MCF 10A (cell line): ENCODE measurements at places on chromosomes 3 and 15.

DNA sequence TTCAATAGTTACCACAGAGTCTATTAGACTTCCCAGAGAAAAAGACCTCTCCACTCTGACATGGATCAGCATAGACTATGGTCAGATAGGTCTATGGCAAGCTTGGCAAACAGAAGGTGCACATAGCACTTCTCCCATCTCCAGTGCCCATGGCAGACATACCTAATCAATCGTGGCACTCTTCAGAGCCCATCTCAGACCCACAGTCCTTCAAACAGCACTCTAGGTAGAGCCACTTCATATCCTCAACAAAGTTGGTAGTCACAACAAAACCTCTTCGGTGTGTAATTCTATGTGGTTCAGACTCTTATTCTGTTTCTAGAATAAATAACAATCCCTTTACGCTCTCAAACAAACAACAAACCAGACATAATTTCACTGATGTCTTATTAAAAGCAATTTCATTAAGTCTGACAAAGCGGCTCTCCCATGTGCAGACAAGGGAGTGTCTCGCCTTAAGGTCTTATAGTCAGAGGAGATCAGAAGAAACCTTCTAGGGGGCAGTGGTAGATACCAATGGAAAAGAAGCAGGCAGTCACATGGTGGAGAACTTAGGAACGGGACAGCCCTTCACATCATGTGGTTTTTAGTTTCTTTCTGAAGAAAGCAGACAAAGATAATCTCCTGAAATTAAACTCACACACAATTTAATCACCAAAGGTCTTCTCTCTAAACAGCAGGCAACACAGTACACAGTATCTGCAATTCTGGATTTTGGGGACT, 483.4 kb downstream of the FOXP1 start:
- H3K4me1 ChIP-seq = peaks cover 47% of the 10 kb centered on the region
- no peak for DNase-seq

GRCh38 chr3:66031102-66031698, 7.5 kb downstream of the MAGI1 start:
- no peaks in the 10 kb centered on the region for H3K36me3 ChIP-seq
- no peaks in the 10 kb centered on the region for H3K27me3 ChIP-seq
- no peak overlapping the region for H3K4me3 ChIP-seq
- no peak overlapping the region for H3K27ac ChIP-seq

- H3K4me1 ChIP-seq = peaks cover 34% of the 10 kb centered on the region
- DNase-seq = peak; percentile 77
- H3K36me3 ChIP-seq = peaks cover 13% of the 10 kb centered on the region
- peak overlapping the region; percentile 92 for H3K27ac ChIP-seq
- H3K4me3 ChIP-seq = no peak overlapping the region
- H3K27me3 ChIP-seq = no peaks in the 10 kb centered on the region
Measured at GRCh38 chr3:195101001-195101583, 169.9 kb downstream of the XXYLT1 start.

- H3K4me1 ChIP-seq = no peaks in the 10 kb centered on the region
- no peak overlapping the region for H3K4me3 ChIP-seq
Measured at GRCh38 chr15:80333261-80333660, 70.9 kb upstream of the ARNT2 start.

- no peak overlapping the region for H3K4me3 ChIP-seq
- H3K36me3 ChIP-seq = peaks cover 11% of the 10 kb centered on the region
- no peak for DNase-seq
Measured at GRCh38 chr15:57035664-57036063, 117.2 kb downstream of the TCF12 start.

- H3K4me3 ChIP-seq = no peak overlapping the region
- no peak overlapping the region for H3K27ac ChIP-seq
- peaks cover 5% of the 10 kb centered on the region for H3K4me1 ChIP-seq
- no peak for DNase-seq
Measured at GRCh38 chr3:192842711-192843110, 74.9 kb downstream of the MB21D2 start.

DNA sequence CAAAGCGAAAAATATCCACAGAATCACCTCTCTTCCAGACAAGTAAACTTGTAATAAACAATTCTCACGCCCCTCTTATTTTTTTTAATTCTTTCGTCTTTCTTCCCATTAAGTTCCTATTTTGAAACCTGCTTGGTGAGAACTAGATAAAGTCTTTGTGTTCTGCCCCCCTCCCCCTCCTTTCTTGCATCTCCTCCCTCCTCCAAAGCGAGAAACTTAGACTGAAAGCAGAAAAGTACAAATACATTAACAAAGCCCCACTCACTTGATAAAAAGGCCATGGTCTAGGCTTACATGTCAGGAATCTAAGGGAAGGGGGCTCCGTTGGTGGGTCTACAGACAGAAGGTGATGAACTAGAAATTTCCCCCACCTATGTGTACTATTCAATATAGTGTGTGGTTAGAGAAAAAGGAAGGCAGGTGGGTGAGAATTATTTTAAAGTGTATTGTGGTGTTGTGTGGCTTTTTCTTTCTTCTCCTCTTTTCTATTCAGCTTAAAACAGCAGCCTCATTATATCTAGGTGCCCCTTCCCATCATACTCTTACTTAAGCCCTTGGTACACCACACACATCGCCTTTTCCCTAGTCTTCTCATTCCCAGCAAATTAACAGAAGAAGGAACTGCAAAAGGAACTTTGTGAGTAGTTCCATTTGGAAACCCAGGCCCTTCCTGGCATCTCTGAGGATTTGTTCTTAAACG, 215.3 kb downstream of the MEIS2 start:
- no peak for DNase-seq
- H3K36me3 ChIP-seq = no peaks in the 10 kb centered on the region
- H3K4me1 ChIP-seq = peaks cover 10% of the 10 kb centered on the region
- peaks cover 55% of the 10 kb centered on the region for H3K27me3 ChIP-seq
- no peak overlapping the region for H3K4me3 ChIP-seq

- H3K27ac ChIP-seq = no peak overlapping the region
- H3K4me3 ChIP-seq = no peak overlapping the region
- DNase-seq = no peak
- no peaks in the 10 kb centered on the region for H3K4me1 ChIP-seq
- no peaks in the 10 kb centered on the region for H3K36me3 ChIP-seq
Measured at GRCh38 chr3:104939196-104939595, 427.5 kb upstream of the ALCAM start.

- H3K4me1 ChIP-seq = no peaks in the 10 kb centered on the region
- H3K36me3 ChIP-seq = peaks cover 12% of the 10 kb centered on the region
- no peak overlapping the region for H3K27ac ChIP-seq
- H3K27me3 ChIP-seq = no peaks in the 10 kb centered on the region
- DNase-seq = no peak
Measured at GRCh38 chr3:64098670-64099069, 75.4 kb upstream of the PSMD6 start.

- H3K4me3 ChIP-seq = no peak overlapping the region
- peaks cover 4% of the 10 kb centered on the region for H3K36me3 ChIP-seq
- H3K27ac ChIP-seq = no peak overlapping the region
- H3K27me3 ChIP-seq = peaks cover 30% of the 10 kb centered on the region
- peaks cover 7% of the 10 kb centered on the region for H3K4me1 ChIP-seq
- DNase-seq = no peak
Measured at GRCh38 chr15:60939389-60939788, 289.7 kb downstream of the RORA start.

GRCh38 chr3:15859507-15860013, 61.8 kb upstream of the ANKRD28 start:
- no peaks in the 10 kb centered on the region for H3K27me3 ChIP-seq
- peak overlapping the region; percentile 93 for H3K4me3 ChIP-seq
- peaks cover 21% of the 10 kb centered on the region for H3K4me1 ChIP-seq
- peak; percentile 92 for DNase-seq
- H3K27ac ChIP-seq = peak overlapping the region; percentile 93

DNA sequence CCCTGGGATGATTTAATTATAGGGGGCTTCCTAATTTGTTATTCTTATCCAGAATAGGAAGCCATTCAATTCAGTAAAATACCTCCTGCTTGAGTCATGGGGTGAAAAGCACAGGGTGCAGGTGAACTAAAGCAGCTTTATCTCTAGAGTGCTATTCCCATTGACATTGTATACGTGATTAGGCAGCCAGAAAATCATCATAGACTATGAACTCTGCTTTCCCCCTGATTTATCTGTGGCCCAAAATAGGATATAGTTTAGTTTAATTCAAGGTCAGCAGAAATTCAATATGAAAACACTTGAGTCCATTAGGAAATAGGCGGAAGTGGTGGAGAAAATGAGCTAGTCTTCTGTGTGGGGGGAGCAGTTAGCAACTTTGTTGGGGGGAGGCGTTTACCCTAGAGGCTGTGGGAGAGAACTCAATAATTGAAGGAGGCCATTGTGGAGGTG, 18.2 kb upstream of the PRKCI start:
- no peaks in the 10 kb centered on the region for H3K27me3 ChIP-seq
- H3K27ac ChIP-seq = no peak overlapping the region
- no peaks in the 10 kb centered on the region for H3K36me3 ChIP-seq
- no peak overlapping the region for H3K4me3 ChIP-seq
- no peaks in the 10 kb centered on the region for H3K4me1 ChIP-seq
- no peak for DNase-seq

GRCh38 chr3:159899166-159899565, 89.5 kb upstream of the IL12A start:
- H3K4me3 ChIP-seq = no peak overlapping the region
- H3K27me3 ChIP-seq = no peaks in the 10 kb centered on the region
- H3K27ac ChIP-seq = no peak overlapping the region
- peaks cover 6% of the 10 kb centered on the region for H3K4me1 ChIP-seq

- peaks cover 85% of the 10 kb centered on the region for H3K27me3 ChIP-seq
- no peak overlapping the region for H3K27ac ChIP-seq
- peaks cover under 1% of the 10 kb centered on the region for H3K4me1 ChIP-seq
- H3K36me3 ChIP-seq = no peaks in the 10 kb centered on the region
Measured at GRCh38 chr15:70420948-70421482, 323.3 kb upstream of the TLE3 start.

GRCh38 chr3:62553811-62554210, 180.5 kb upstream of the FEZF2 start:
- DNase-seq = no peak
- no peak overlapping the region for H3K27ac ChIP-seq
- H3K4me3 ChIP-seq = no peak overlapping the region
- peaks cover 3% of the 10 kb centered on the region for H3K4me1 ChIP-seq
- no peaks in the 10 kb centered on the region for H3K36me3 ChIP-seq
- H3K27me3 ChIP-seq = peaks cover 34% of the 10 kb centered on the region

DNA sequence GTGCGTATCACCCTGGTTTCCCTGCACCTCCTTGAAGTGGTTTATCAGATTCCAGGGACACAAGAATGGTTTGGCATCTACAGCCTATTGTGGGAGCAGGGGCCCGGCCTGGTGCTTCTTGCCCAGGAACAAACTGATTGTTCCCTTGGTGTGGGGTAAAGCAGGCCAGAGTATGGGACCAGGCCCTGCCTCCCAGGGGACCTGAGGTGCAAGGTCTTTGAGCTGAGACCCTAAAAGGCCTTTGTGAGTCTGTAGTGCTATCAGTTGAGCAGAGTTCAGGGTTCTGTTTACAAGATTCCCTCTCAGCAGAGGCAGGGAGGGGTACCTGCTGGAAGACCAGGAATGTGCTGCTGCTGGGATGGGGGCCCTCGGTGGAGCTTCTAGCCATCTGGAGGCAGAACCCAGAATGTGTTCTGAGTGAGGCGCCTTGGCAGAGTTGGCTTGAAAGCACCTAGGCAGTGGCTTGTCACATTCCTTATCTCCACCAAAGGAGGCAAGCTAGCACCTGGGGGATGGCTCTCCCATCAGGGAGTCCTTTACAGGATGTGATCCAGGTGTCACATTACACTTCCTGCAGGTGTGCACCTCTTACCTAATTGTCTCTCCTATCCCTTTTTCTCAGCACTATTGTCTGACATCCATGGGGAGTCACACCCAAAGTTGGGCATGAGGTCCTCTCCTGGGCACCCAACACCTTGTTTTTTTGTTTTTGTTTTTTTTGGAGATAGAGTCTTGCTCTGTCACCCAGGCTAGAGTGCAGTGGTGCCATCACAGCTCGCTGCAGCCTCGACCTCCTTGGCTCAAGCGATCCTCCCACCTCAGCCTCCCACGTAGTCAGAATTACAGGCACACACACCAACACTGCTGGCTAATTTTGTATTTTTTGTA, 13.1 kb downstream of the FLNB start:
- peaks cover 55% of the 10 kb centered on the region for H3K4me1 ChIP-seq
- H3K4me3 ChIP-seq = no peak overlapping the region
- peaks cover 17% of the 10 kb centered on the region for H3K36me3 ChIP-seq
- H3K27me3 ChIP-seq = no peaks in the 10 kb centered on the region

DNA sequence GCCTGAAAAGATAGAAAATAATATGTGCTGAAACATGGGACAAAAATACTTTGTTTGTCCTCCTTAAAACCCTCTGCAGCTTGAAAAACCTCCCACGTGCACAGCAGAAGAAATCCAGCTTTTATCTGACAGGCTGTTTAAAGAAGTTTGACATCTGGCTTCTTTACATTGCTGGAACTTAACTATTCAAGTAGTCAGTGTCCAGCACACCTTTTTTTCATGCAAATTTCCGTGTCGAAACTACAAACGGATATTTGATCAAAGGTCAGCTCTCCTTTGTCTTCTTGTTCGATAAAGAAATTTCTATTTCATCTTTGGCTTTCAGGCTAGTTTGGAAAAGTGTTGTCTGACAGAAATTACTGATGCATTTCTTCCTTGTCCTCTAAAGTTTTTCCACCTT, 66.8 kb upstream of the KBTBD8 start:
- H3K27ac ChIP-seq = no peak overlapping the region
- no peak for DNase-seq
- peaks cover 97% of the 10 kb centered on the region for H3K27me3 ChIP-seq
- H3K36me3 ChIP-seq = no peaks in the 10 kb centered on the region

DNA sequence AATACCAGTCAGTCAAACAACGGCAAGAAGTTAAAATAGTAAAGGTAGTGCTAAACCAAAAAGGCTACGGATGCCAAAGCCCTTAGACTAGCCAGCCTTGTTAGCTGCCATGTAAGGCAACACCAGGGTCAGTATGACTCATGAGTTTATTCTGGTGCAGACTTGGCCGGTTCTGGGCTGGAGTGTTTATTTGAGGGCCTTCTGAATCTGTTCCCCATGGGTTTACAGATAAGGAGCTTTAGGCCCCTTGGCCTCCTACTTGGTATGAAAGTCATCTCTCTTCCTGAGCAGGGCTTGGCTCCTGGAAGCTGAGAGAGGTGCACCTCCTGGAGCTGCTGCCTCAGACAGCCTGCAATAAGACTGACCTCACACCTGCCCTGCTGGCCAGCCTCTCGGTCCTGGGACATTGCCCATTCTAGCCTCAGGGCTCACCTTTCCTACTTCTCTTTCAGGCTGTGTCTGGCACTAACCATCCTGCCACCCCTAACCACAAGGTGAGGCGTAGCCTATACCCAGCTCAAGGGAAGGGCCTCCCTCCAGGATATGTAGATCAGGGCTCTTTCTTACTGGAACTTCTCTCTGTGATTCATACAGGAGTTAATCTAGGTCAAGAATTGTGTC, 10.4 kb upstream of the RTP1 start:
- H3K27me3 ChIP-seq = no peaks in the 10 kb centered on the region
- DNase-seq = peak; percentile 92
- peaks cover 58% of the 10 kb centered on the region for H3K4me1 ChIP-seq
- H3K4me3 ChIP-seq = no peak overlapping the region
- H3K27ac ChIP-seq = peak overlapping the region; percentile 92
- H3K36me3 ChIP-seq = no peaks in the 10 kb centered on the region
